Activated CD8-positive, alpha-beta memory T cell treated with anti-CD3 and anti-CD28 coated beads for 1 hour (primary cell): ENCODE measurements at places on chromosomes 1 and 21.

DNA sequence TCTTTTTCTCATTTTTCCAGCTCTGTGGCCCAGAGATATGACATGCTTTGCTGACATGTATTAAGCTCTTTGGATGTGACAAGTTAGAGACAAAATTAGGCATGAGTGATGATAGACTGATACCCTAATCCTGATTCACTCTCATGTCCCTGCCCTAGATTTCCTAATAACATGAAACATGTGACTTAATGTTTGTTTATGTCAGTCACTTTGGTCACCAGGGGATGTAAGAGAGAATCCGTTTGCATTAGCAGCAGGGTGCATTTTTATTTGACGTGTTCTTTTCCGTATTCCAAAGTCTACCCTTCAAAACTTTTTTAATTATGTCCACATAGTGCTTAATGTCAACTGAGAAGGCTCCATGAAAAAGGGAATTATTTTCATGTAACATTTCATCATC lies 192.4 kb downstream of the HMCN1 start:
- no peak for DNase-seq

- DNase-seq, result no peak
These were observed 3.3 kb upstream of the FCRL6 start for GRCh38 chr1:159798893-159799292.

DNA sequence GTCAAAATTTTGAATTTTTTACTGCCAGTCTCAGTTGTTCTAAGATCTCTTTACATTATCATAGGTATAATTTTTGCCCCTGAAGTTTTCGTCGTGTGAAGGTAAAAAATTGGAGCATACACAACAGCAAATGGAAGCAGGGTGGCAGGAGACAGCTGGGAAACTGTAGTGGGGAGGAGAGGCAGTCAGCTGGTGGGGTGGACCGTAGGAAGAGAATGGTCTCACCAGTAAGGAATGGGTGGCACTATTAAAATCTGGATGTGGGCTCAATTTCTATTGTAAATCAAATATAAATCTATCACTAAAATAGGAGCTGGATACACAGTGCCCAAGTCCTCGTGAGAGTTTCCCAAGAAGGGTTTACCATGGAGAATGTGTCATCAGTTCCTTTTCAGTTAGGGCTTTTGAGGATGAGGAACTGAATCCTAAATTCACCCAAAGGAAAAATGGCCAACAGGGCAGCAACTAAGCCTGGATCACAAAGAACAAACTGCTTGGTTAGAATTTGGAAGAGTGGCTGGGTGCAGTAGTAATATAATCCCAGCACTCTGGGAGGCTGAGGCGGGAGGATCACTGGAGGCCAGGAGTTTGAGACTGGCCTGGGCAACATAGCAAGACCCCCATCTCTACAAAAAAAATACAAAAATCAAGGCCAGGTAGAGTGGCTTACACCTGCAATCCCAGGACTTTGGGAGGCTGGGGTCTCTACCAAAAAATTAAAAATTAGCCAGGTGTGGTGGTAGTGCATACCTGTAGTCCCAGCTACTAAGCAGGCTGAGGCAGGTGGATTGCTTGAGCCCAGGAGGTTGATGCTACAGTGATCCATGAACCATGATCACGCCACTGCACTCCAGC lies 10.5 kb upstream of the IRF2BP2 start:
- no peak for DNase-seq

DNA sequence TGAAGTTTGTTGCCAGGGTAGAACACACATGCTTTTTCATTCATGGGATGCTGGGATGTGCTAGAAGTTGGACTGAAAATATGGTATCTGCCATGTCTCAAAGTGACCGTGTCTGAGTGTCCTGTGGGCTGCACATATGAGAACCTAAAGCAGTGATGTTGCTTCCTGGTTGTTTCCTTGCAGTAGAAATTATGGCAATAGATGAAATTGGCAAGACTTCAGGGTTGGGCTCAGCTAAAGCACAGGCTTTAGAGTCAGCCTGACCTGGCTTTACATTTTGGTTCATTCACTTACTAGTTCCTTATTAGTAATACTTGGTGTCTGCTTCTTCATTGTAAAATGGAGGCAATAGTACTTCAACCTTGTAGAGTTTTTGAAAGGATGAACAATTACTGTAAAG lies 2.2 kb downstream of the LAMC2 start:
- DNase-seq, result no peak

GRCh38 chr1:99969260-99969728 lies 502 bp upstream of the SLC35A3 start:
- DNase-seq, result no peak

- no peak for DNase-seq
These were observed 395.0 kb upstream of the DUSP10 start for GRCh38 chr1:222136869-222137268.

GRCh38 chr21:32021319-32021994 lies 148.6 kb downstream of the HUNK start:
- DNase-seq, result no peak

- DNase-seq, result no peak
These were observed 75.7 kb downstream of the PHTF1 start for GRCh38 chr1:113683384-113684152.

GRCh38 chr1:242847390-242847993 lies 323.0 kb upstream of the PLD5 start:
- no peak for DNase-seq

DNA sequence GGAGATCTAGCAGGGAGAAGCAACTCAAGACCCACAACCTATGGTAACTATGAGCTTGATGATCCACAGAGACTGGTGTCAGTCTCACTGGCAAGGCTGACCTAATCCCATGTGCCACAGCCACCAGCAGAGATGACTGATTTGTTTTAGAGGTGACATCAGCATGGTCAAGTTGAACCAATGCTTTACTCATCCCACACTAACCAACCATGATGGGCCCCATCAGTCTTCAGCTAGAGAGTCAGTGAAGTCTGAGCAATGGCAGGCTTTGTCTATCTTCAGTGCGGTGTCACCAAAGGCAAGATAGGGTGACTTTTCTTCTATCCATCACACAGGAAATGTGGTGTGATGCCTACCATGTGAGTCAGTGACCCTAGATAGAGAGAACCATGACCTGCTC lies 1470.7 kb downstream of the NCAM2 start:
- DNase-seq, result no peak

DNA sequence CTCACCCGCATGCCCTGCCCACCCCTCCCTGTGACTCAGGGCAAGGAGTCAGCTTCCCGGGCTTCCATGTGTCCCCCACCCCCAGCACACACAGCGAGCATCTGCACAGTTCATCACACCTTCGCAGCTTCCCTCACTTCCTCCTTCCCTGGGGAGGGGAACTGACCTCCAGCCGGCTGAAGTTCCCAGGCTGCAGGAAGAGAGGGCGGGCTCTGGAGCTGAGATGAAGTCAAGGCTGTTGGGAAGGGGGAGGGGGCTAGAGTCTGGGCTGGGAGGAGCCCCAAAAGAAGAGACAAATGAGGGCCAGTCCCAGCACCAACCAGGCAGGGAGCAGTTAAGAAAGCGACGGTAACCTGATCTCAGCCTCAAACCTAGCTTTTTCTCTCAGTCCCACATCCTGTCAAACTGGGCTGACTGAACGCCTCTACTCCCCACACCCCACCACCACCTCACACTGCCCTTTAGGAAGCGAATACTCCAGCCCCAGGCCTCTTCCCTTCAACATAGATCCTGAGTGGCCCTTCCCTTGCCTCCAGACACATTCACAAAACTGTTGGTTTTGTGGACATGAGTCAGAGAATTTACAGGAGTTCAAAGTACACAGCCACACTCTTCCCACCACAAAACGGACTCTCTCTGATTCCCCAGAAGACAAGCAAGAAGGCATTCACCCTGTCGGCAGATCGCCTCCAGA lies 1.8 kb downstream of the RHOC start:
- no peak for DNase-seq

DNA sequence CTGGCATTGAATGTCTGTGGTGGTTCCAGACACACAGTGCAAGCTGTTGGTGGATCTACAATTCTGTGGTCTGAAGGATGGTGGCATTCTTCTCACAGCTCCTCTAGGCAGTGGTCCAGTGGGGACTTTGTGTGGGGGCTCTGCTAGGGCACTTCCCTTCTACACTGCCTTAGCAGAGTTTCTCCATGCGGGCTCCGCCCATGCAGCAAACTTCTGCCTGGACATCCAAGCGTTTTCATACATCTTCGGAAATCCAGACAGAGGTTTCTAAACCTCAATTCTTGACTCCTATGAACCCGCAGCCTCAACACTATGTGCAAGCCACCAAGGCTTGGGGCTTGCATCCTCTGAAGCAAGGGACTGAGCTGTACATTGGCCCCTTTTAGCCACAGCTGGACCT lies 43.0 kb downstream of the RGS18 start:
- DNase-seq, result no peak

- no peak for DNase-seq
These were observed 67.2 kb downstream of the SLC37A1 start for GRCh38 chr21:42580793-42581321.

DNA sequence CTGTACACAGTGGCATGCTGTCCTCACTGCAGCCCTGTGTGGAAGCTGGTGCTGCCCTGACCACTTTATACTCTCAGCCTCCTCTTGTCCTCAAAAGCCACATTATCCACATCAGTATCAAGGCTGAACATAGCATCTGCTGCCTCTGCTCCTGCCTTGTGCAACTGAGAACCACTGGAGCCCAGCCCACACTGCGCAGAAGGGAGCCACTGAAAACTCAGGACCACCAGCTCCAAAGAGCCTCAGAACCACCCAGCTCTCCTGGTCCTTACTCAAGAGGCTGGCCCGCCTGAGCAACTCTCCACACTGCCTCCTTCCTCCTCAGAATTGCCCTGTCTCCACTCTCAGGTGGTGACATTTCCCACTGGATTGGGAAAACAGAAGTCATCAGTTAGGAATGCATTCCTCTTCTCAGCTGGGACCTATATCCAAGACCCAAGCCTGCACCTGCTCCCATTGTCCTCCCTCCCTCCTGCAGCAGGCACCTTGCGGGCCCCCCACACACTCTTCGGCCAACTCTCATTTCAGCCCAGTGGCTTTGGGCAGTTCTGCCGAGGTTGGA lies 7.0 kb upstream of the KISS1 start:
- DNase-seq, result no peak

DNA sequence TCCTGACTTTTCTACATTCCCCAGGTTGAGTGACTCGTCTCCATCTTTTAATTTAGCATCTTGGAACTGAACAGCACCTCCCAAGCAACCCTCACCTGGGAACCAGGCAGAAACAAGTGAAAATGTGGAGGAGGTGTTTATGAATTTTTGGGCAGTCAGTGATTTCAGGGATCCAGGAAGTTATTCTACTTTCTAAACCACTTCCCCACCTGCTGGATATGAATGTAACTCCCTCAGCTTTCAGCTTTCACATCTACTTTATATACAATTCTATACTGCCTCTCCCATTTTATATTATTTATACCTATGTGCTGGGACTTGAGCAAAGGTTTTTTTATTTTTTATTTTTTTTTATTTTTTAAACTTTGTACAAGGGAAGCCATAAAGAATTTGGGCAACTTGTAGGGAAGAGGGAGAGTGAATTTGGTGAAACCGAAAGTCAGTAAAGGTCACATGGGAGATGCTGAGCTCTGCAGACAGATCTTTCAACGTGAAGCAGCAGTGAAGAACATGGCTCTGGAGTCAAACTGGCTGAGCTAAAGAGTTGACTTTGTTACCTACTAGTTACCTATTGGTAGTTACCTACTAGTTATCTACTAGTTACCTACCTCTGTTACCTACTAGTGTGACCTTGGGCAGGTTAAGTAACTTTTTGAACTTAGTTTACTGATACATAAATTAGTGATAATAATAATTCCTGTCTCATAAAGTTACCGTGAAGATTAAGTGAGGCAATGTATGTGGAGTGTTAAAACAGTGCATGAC lies 45.5 kb downstream of the DDR2 start:
- no peak for DNase-seq

GRCh38 chr1:155196103-155196892 lies 11.4 kb downstream of the THBS3 start:
- no peak for DNase-seq

- no peak for DNase-seq
These were observed 12.6 kb downstream of the LAX1 start for GRCh38 chr1:203777596-203777995.

DNA sequence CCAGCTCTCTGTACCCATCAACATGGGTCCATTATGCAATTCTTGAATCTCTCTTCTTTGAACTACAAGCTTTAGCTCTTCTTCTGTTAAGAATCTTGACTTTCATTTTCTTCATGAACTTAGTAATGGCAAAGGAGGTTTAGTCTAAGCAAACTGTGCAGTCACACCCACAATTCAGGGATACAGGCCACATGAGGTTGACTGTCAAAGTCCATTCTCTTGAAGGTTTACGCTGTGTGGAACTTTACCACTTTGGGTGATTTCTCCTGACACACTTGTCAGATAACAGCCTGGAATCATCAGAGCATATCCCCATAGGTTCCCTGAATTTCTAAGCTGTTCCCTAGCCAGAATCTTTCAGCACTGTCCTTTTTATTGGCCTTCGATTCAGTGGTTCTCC lies 48.0 kb upstream of the NHLH2 start:
- no peak for DNase-seq

DNA sequence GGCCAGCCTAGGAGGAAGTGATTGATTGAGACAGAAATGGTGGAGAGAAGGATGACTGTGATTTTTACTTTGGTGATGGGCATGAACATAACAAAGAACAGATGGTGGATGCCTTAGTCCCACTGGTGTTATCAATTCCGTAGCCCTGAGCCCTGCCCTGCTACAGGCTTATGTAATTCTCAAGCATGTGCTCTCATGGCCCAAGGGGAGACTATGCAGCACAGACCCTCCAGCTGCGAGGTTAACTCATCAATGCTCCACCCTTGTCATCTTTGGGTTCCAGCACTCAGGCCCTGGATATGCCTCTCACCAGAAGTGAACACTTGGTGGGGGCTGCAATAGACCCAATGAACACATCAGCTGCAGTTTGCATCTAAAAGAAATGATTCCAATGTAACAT lies 62.7 kb upstream of the LRRC8D start:
- DNase-seq, result no peak

DNA sequence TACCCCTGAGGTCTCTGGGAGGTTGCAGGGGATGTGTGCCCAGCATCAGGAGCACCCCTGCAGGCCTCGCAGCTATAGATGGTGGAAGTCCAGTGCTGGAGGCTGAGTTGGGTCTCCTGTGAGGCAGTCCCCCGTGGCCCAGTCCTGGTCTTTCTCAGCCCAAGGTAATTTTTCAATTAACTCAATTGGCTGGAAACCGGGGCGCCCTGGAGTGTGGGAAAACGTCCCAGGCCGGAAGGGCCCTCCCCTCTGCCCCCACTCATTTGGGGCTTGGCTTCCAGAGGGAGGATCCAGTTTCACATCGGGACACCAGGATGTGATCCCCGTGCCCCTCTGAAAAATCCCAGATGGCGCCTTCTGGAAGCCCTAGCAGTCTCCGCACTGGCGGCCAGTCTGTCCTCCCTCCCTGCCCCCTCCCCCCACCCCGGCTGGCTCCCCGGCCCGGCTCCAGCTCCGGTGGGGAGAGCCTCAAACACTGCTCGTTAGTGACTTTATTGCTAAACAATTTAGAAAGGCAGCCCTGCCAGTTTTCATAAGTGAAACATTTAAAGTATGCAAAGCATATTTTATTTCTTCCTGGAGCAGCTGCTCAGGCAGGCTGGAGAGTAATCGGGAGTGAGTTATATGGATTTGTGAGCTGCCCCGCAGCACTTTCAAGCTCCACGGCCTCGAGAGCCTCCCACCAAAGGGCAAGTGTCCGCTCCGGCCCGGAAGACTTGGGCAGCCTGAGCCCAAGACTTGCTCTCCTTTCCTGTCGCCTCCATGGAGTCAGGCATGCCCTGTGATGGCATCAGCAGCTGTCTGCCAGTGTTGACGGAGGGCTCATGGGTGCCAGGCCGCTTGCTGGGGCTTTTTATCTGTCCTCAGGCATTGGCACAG lies 208.2 kb upstream of the TMEM51 start:
- no peak for DNase-seq
